ENCODE measurements at places on chromosomes 11 and 22.

DNA sequence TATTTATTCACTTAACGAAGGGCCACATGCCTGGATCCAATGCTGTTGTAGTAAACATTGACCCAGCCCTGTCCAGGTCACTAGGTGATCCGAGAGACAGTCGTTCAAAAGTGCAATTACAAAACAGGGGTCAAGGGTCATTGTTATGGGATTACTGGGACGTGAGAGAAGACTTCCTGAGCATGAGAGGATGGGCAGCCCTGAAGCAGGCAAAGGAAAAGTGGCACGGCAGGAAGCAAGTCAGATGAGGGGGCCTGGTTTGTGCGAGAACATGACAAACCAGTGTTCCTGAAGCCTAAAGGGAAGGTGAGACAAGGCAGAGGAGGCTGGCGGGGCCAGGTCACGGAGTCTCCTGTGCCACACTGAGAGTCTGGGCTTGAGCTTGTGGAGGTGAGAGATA is 15.8 kb upstream of the MMP20 start:
- no peak for DNase-seq

- no peak for DNase-seq
Observed at GRCh38 chr11:79471071-79471844, 30.4 kb upstream of the TENM4 start.

DNA sequence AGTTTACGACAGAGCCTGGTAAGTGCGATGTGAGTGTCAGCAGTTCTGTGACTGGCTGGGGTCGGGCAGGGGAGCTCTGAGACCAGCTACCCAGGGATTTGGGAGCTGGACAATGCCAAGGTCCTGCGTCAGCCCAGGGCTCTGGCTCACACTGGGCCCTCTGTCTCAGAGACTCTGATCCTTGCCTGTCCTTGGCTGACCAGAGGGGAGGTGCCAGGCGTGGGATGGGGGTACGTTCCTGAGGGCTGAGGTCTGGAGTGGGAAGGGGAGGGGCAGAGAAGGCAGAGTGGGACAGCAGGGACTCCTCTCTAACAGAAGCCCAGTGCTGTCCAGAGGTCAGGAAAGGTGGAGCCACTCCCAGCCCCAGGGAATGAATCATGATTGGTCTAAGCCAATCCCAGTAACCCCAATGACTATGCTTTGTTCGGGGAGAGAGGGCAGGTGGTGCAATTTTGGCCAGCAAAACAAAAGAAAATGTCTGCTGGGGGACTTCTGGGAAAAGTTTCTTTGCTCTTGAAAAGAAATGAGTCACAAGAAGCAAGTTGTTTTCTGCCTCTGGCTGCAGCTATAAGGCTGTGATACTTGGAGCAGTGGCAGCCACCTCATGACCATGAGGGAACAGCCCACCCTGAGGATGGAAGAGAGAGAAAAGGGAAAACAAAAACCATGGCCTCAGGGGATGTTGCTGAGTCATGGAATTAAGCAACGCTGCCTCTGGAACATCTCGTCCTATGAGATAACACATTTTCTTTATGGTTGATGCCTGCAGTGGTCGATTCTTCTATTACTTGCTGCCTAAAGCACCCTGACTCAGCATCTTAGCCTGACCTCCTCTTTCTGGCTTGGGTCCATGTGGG is 108.3 kb downstream of the CHST1 start:
- no peak for DNase-seq

- DNase-seq: peak; percentile 82
Observed at GRCh38 chr11:118911880-118912741, 13.6 kb downstream of the BCL9L start.

- DNase-seq: no peak
Observed at GRCh38 chr11:17930544-17931125, 82.2 kb downstream of the SERGEF start.

- no peak for DNase-seq
Observed at GRCh38 chr22:36617694-36618522, 85.6 kb downstream of the CACNG2 start.

GRCh38 chr22:37070334-37070733 is 18.8 kb downstream of the KCTD17 start:
- peak; percentile 60 for DNase-seq

GRCh38 chr11:64568041-64568571 is 22.9 kb upstream of the SLC22A12 start:
- DNase-seq: peak; percentile 58

DNA sequence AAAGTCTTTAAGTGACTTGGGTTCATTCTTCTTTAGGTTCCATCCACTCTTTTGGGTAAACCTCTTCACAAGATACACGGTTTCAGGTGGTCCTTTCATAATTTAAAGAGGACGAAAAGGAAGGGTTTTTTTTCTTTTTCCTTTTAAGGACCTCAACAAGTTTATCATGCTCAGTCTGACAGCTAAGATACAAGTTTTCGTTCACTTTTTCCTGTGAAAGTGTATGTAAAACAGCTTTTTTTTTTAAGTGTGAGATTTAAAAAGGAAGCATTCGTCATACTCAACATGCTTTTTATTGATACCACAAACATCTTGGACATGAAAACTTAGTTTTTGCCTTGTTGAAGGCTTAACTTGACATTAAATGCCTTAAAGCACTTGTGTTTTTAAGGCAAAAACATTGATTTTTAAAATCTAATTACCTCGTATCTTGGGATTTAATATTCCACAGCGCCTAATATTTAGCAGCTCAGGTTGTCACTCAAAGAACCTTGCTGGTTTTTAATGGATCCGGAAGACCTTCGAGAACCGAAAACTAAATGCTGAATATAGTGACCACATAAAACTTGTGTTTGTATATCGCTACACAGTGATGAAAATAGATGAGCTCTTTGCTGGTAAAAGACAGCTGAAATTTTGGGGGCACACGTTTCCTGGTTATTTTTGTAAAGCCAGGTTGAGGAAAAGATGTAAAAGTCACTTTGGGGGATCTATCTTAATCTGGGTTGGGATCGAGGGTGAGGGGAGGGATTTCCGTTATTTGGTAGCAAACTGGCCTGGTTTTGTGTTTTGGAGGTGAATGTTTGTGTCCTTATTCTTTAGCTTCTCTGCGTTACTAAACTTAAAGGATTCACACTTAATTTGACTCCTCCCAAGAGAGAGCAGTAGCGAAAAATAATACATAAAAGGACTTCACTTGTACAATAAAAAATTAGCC is 2.3 kb downstream of the PCF11 start:
- no peak for DNase-seq
